Temporal lobe (tissue), 4 donors: ENCODE measurements at places on chromosomes 3 and 15. TPM values are rescaled to one million over a fixed set of nuclear protein-coding genes. Genes with fewer than 3 reads are reported as not detected.

The ITGB5 gene
- total RNA-seq = 22.9 TPM

The C3orf85 gene
- total RNA-seq = not detected

The IL16 gene
- total RNA-seq = 1.2 TPM

The SENP8 gene
- total RNA-seq = 3.4 TPM

The FRMD5 gene
- 19.7 TPM for total RNA-seq

The PLSCR2 gene
- not detected for total RNA-seq

The PARP3 gene
- 5.9 TPM for total RNA-seq
